ENCODE measurements at places on chromosomes 1 and 21. TPM values are rescaled to one million over a fixed set of nuclear protein-coding genes. Genes with fewer than 3 reads are reported as not detected.

KCNJ10 gene
- total RNA-seq: not detected

SLC5A9 gene
- not detected for total RNA-seq

CD1C gene
- total RNA-seq: 0.80 TPM

CAPZB gene
- total RNA-seq: 139 TPM

Measured in prostate gland (tissue), 2 donors.